NCI-H2081 treated with DMSO at 0.1 percent for 48 hours (cell line): ENCODE measurements at places on chromosomes 5 and 9.

GRCh38 chr5:134184155-134185135, 7.7 kb upstream of the SKP1 start:
- DNase-seq, result no peak

DNA sequence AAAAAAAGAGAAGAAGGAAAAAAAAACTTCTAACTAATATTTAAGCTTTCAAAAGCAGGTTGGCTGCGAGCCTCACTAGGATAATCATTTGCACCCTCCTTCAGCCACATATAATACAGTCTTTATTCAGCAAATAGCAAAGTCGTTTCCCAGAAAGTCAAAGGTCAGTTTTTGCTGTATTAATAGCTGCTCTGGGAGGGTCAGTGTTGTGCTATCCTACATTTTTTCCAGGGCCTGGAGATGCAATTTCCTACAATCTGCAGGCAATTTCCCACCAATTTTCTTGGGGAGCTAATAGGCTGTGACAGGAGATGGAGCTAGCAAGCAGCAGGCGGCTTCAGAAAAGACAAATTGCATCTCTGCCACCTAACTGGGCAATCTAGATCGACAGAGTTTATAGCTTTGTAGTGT, 136.8 kb downstream of the TLE1 start:
- no peak for DNase-seq

GRCh38 chr5:14710313-14710994, 45.9 kb downstream of the OTULIN start:
- no peak for DNase-seq

DNA sequence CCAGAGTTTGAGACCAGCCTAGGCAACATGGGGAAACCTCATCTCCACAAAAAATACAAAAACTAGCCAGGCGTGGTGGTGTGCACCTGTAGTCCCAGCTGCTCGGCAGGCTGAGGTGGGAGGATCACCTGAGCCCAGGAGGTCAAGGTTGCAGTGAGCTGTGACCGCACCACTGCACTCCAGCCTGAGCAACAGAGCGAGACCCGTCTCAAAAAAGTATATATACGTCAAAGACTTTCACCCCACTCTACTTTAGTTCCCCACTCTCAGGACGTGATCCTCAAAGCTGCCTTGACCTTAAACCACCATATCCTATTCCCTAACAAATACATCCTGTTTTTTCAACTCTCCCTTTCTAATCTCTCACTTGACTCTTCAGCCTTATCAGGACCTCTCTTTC, 41.0 kb downstream of the PCDHGC5 start:
- no peak for DNase-seq

DNA sequence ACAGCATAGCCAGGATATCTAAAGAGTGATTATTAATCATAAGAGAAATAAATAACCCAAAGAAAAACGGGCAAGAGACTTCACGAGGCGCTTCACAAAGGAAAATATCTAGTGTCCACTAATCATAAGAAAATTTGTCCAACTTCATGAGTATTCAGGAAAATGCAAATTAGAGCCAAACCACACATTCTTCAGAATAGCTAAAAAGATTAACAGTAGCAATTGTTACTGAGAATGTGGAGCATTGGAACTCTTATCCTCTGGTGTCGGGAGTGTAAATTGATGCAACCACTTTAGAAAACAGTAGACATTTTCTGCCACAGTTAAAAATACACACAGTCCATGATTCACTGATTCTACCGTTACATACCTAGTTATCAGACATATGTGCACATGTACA, 145.7 kb downstream of the CWC27 start:
- DNase-seq, result no peak

DNA sequence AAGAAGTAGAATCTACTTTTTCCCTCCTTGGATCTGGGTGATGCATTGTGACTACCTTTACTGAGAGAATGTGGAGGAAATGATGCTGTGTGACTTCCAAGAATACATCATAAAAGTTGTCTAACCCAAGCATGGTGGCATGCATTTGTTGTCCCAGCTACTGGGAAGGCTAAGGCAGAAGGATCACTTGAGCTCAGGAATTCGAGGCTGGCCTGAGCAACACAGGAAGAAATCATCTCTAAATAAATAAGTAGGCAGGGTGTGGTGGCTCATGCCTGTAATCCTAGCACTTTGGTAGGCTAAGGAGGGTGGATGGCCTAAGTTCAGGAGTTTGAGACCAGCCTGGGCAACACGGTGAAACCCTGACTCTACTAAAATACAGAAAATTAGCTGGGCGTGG, 143.2 kb upstream of the VLDLR start:
- no peak for DNase-seq

DNA sequence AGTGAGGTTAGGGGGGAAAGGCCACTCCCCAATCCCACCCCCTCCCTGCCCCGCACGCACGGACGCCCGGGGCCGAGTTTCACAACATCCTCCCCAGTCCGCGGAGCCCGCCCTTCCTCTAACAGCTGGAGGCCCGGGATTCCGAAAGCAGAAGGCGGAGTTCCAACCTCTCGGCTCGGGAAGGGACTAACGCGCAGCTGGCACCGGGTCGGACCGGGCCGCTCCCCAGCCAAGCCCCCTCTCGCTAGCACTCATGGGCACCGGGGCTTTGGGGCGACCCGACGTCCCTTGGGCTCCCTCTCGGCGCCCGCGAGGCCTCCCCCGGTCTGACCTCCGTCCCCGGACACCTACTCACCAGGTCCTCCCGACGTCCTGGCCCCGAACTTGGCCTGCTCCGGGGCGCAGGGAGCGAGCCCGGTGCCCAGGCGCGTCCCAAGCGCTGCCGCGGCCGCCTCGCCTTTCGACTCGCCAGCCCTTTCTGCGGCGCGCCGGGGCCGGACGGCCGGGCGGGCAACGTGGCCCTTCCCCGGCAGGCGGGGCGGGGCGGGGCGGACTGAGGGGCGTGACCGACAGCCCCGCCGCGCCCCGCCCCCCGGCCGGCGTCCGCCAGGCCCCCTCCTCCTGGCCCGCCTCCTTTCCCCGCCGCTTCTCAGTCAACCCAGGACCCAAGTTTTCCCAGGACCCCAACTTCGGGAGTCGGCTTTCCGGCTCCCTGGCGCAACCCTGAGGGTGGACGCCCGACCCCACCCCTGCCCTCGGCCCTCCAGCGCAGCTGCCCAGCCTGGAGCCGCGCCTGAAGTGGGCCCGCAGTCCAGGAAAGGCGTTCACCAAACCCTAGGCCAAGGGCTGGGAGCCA, at the start of gene MGAT1:
Gene MGAT1 (minus strand): TSS at position 482 of the 856 bp plus-strand sequence. CDS start 9,835 bp downstream, outside the sequence.
- no peak for DNase-seq

DNA sequence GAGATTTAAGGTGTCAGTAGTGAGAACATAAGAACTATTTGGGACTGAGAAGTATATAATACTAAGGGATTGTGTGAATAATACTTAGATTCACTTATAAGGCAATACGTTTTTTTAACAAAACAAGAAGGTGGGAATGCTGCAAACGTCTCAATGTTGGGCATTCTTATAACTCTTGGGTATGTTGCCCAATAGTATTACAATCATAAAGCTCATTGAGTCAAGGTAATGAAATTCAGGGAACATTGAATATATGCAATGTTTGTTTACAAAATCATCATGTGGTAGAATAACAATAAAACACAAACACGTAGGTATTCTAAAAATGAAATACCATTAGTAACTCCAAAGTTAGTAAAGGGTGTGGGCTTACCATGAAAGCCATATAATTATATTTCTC, 400.7 kb downstream of the KIAA0825 start:
- no peak for DNase-seq

- DNase-seq, result no peak
Measured at GRCh38 chr9:11577522-11577921, 964.7 kb upstream of the PTPRD start.

DNA sequence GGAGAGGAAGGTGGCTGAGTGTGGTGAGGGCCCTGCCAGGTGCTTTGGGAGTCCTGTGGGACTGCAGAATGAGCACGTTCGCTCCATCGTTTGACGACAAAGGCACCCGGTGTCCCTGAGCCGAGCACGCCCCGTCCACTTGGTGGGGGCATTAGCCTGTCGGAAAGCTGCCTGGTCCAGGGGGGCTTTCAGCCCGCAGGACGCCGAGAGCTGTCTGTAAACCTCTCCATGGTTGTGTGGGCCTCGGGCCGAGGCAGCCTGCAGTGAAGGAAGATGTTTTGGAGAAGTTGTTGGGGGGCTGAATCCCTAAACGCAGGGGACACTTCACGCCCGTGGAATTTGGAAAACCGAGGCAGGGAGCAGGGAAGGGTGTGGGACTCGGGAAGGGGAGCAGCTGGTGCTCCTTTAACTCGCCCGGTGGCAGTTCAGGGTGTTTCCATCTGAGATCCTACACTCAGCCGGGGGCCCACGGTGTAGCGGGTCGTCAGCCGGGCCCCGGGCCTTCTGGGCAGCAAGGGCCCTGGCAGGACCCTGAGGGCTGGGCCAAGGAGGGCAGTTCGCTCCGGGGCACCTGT, 53.8 kb downstream of the MRPL36 start:
- DNase-seq, result no peak

GRCh38 chr5:178324481-178325310, 92.1 kb upstream of the PHYKPL start:
- DNase-seq, result no peak

GRCh38 chr5:102853680-102854079, 98.6 kb downstream of the PAM start:
- no peak for DNase-seq

DNA sequence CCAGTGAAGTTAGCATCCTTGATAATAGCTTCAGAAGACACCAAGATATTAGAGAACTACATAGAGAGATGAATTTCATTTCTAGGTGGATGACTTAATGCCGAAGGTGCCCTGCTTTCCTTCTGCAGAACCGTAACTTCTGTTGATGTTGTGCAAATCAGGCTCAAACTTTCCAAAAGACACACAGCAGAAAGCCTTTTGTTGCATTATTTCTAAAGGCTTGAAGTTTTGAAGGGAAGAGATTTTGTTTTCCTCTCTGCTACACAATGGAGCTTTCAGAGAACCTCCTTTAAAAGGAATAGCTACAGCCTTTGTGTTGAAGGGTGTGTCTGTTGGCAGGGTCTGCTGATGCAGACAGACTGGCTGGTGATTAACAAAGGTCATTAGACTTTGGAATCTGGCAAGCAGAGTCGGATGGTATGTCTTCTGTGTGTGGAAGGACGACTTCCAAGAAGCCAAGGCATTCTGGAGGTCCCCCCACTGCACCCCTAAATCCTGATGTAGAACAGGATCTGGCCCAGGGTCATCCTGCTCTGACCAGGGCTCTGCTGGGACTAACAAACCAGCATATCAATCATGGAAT, 57.8 kb downstream of the ZNF462 start:
- no peak for DNase-seq

DNA sequence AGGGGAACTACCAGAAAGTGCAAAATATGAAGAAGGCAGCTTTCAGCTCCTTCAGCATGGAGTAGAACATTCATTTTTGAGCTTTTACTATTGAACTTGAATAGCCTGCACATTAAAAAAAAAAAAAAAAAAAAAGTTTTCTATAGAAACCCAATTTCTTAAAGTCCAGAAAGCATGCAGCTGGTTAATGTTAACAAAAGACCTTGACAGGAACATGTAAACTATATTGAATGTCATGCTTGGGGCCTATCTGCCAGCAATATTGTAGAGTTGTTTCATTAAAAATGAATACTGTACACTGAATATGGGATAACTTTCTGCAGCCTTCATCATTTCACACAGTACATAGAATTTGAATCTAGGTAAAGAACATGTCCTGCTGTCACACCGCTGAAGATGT, 230.6 kb downstream of the NFIB start:
- no peak for DNase-seq

GRCh38 chr9:14661421-14662059, 31.7 kb downstream of the ZDHHC21 start:
- peak; percentile 45 for DNase-seq

GRCh38 chr5:129670957-129671500, 76.9 kb upstream of the MINAR2 start:
- DNase-seq, result no peak

DNA sequence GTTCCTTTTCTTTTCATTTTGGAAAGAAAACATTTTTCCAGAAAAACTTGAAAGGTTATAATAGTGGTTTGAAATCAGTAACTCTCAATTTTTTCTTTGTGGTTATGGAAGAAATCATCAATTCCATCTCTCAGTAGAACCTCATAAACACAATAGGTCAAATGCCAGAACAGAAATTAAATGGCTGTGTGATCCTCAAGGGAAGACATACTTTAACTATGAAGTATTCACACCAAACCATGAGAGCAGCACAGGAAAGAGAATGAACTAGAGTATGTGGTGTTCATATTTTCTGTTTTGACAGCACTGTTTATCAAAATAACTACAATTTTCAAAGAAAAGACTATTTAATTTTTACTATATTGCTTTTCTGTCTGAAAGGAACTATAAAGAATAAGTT, 29.7 kb upstream of the EFNA5 start:
- no peak for DNase-seq

DNA sequence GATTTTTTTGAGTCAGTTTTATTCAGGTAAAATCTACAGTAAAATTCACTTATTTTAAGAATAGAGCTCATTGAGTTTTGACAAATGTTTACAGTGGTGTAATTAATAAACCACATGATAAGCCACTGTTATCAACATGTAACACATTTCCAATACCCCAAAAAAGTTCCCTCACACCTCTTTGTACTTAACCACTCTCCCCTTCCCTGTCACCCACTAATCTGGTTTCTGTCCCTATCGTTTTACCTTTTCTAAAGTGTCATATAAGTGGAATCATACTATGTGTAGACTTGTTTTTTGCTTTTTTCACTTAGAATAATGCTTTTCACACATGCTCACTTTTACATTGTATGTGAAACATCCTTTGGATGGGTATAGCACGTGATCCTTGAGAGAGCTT, 127.2 kb downstream of the KDM4C start:
- no peak for DNase-seq

DNA sequence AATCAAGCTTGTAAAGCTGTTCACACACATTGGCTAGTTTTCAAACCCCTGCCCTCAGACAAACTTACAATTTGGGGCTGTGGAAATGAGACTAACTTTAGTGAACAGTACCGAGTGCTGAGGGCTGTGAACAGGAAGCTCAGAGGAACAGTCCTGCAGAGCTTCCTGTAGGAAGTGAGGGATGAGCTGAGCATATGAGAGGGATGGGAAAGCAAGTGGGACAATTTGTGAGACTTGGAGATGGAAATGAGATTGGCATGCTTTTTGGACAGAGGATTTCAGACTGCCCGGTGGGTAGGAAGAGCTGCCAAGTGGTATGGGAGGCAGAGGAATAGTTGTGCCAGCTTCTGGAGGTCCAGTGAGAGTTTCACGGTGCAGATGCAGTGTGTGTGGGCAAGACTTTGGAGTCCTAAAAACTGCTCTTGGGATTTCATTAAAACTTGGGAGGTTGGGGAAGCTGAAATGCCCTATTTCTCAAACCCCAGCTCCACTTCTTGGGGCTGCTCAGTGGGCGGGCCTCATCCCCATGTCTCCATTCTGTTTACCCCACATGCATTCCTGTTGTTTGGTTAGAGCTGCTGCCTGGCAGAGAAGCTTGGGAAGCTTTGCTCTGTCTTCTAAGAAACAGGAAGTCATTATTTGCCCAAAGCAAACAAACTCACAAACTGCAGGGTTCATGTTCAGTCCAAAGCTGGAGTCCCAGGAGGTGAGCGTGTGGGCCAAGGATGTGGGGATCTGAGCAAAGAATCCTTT, 267.5 kb downstream of the ZSWIM6 start:
- no peak for DNase-seq

GRCh38 chr9:86713970-86714369, 233.3 kb downstream of the GAS1 start:
- DNase-seq, result no peak
